ENCODE measurements at places on chromosomes 4 and X.

GRCh38 chr4:55138367-55138766, 13.0 kb upstream of the KDR start:
- DNase-seq = no peak

GRCh38 chr4:183445097-183445428, 627 bp downstream of the CDKN2AIP start:
- DNase-seq = no peak

- DNase-seq = no peak
These were observed 9.4 kb upstream of the TIMP1 start for GRCh38 chrX:47572773-47573340.

DNA sequence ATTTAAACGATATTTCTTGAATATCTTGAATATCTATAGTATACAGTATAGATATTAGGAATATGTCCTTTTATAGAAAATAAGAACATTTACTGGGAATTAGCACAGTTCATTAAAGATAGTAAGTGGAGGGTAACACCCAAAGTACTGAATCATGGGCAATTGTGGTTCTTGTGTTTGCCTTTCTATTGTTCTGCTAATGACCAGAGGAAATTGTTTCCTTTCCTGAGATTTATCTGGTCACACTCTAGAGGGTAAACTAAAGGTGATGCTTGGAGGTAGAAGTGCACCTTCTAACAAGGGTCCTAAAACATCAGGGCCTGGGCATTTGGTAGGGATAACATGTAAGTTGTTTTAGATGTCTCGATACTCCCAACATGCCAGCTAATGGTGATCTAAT, 241.3 kb upstream of the SFRP2 start:
- DNase-seq = no peak

GRCh38 chr4:3515646-3516045, 16.6 kb downstream of the LRPAP1 start:
- DNase-seq = no peak

- DNase-seq = no peak
These were observed 23.1 kb upstream of the ELF2 start for GRCh38 chr4:139200102-139200501.

DNA sequence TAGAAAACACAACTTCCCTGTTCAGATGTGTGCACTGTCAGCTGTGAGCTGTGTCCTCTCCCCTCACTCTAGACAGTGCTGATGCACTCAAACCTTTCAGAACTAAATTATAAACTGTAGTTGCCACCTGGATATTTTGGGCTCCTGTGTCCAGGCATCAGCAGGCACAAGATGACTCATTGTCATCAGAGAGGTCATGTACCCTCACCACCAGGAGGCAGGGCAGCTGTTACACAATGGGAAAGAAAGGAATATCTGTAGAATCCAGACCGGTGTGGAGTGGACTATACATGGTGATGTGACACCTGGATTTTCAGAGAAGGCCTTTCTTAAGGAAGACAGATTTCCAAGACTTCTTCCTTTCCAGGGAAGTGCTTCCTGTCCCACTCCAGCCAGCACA, 854.4 kb upstream of the AGA start:
- no peak for DNase-seq

DNA sequence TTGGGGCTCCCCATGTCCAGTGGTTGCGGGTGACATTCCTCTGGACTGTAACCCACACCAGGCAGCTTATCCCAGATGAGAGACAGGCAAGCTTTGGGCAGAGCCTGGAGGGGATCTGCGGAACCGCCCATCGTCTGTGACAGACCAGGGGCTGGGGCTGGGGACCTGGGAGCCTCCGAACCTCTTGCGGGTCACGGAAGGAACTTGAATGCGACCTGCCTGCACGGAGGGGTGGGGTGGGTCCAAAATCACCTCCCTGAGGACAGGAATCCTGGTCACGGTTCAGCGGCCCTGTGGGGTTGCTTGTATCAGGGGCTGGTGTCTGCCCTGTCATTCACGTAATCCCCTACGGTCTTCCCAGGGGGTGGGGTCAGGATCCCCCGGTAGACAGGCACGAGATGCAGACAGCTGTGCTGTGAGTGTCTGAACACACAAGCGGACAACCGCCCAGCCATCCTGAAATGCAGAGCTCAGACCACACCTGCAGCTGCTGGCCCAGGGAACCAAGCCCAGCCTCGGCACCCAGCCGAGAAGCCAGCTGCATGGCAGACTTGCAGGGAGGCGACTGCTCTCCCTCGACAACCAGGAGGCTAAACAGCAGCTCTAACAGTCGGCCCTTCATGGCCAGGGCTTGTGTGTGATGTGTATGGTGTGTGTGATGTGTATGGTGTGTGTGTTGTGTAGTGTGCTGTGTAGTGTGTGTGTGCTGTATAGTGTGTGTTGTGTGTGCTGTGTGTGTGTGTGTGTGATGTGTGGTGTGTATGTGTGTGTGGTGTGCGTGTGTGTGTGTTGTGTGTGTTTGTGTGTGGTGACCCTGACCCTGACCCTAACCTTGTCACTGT, 105.9 kb upstream of the ADRA2C start:
- no peak for DNase-seq

GRCh38 chr4:74237425-74237966, 70.8 kb upstream of the EPGN start:
- DNase-seq = no peak

- DNase-seq = no peak
These were observed 144.4 kb downstream of the GLRA2 start for GRCh38 chrX:14673764-14674163.

GRCh38 chrX:21266949-21267348, 107.3 kb upstream of the CNKSR2 start:
- no peak for DNase-seq

DNA sequence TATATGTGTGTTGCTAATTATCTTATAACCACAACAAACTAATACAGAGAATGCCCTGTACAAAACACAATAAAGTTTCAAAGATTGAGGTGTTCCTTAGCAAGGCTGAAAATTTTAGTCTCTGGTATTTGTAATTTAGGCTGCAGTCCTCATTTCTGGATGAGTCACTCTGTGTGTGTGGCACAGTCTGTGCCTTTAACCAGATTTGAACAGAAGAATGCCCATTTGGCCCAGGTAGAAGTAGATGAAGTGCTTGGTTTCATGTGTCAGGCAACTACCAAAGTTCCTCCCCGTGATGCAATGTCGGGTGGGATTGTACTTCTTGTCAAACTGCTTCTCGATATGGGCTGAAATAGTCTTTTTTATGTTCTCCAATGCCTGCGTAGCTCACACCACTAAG, 91.6 kb upstream of the H2AZ1 start:
- no peak for DNase-seq

DNA sequence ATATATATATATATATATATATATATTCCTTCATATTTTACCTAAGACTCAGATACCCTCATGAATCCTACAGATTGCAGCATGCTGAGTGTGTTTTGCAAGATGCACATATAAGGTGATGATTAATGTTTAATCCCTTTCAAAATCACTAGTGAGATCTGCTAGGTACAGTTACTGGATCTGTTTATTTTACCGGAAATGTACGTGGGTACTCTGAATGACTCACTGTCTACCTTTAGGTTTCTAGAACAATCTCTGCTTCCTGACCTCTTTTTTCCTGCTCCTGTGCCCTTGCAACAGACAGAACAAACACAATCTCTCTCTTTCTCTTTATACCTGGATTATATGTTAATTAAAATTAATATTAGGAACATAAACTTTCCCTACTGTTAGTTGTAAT, 379.6 kb downstream of the FAM133A start:
- no peak for DNase-seq

DNA sequence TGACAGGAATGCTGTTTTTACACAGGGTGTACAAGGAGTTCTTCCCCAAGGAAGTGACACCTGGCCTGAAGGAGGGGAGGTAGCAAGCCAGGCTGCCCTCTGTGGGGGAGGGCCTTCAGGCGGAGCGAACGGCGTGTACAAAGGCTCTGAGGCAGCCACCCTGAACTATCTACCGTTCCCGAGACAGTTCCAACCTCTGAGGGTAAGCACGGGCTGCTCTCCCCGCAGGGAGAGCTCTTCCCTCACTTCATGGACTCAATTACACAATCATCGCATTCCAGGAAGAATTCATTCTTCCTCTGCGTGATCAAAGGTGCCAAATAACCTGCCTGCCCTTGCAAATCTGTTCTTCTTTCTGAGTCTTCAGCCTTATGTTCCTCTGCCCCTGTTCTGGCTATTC, 4.8 kb downstream of the ELK1 start:
- DNase-seq = no peak

DNA sequence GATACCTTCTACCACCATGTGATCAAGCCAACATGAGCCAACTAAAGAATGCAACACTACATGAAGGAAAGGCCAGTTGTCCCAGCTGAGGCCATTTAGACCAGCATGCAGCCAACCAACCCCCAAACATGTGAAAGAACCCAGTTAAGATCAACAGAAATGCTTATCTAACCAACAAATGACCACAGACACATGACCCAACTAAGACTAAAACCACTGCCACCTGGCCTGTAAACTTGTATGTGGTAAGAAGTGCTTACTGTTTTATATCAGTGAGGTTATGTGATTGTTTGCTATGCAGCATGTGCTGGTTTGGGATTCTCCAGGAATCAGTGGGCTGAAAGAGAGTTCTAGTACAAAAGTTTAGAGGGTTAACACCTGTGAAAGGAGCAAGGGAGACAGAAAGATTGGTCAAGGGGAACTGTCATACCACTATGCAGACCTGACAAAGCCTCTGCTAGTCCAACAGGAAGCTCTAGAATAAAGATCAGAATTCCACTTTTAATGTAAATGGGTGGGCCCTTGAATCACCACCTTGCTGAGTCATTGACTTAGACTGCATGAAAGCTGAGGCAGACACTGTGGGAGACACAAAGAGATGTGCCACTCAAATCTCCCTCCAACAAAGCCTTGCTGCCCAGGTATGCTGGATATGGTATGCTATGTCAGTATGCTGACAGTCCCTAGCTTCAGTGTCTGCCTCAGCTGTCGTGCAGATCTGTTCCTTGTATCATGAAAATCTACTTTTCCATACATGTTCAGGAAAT, 6.1 kb upstream of the SH3D19 start:
- no peak for DNase-seq

GRCh38 chr4:6196324-6196723, 4.0 kb downstream of the JAKMIP1 start:
- DNase-seq = no peak

- DNase-seq = no peak
These were observed 116.4 kb upstream of the BEND4 start for GRCh38 chr4:42268824-42269223.

DNA sequence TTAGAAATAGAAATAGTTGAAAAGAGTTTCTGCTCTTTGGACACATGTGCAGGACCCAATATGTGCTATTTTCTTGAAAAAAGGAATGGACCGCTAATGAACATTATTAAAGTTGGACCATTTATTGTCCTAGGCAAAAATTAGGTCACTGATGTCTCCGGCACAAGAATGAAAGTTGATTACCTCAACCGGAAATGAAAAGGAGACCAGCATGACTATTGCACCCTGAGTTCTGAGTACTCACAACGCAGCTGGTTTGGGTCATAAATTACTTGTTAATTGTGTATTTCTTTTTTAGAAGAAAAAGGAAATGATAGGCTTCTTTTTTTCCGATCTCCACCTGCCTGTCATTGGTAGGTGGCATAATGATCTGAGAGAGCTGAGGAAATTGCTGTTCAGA, 232.7 kb downstream of the ARHGAP24 start:
- DNase-seq = no peak

- no peak for DNase-seq
These were observed 743 bp downstream of the ANTXR2 start for GRCh38 chr4:80072228-80072743.

DNA sequence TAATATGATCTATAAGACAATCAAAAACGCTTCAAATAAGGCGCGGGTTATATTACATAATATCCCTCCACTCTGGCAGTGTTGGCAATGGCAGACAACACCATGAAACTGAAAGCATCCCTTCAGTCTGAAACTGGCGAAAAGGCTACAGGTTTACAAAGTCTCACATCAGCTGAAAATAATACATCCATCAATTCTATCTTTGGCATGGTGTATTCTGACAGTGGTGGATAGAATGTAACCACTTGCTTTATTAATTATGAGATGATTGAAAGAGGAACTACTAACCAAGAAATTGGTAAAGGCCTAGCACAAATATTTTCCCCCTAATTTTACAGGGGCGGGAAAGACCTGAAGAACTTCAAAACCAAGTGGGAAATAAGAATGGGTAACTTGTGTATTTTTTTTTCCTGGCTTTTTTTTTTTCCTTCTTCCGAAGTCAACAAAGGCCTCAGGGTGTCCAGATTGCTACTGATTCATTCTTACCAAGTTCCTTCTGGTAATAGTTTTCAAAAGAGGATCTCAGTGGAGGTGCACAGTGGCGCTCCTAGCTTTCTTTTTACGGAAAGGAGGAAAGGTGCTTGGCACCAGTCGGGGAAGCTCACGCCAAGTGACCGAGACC, 728 bp downstream of the UBA6 start:
- DNase-seq = no peak

- DNase-seq = no peak
These were observed 321 bp upstream of the HPRT1 start for GRCh38 chrX:134459683-134460004.

DNA sequence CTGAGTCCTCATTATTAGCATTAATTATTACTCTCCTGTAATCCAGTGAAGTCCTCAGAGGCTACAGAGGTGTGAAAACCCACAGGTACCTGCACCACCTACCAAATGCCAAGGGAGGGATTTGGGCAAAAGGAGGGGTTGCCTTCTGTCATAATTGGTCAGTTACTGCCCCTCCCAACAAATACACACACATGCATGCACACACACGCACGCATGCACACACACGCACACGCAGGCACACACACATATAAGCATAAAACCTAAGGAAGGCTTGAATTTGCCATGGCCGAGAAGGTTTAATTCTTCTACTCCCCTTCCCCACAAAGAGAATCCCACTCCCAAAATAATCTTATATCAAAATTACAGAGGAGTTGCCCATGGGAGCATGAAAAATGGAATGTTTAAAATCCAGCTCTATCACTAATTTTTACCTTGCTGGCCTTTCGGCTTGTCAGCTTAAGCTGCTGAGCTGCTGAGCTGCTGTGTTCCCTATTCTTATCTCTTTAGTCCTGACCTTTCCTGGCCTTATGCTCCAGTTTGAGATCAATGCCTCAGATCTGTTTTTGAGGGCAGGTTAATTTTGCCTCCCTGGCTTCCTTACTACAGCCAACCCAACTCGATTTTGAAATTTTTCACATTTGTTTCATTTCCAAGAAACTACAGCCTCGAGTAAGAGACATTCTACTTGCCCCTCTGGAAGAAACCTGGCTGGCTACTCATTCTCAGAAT, 95.0 kb downstream of the CAMK2D start:
- DNase-seq = no peak

All from activated naive CD4-positive, alpha-beta T cell (primary cell).